ENCODE measurements at places on chromosomes 2 and 18. TPM values are rescaled to one million over a fixed set of nuclear protein-coding genes. Genes with fewer than 3 reads are reported as not detected.

DNA sequence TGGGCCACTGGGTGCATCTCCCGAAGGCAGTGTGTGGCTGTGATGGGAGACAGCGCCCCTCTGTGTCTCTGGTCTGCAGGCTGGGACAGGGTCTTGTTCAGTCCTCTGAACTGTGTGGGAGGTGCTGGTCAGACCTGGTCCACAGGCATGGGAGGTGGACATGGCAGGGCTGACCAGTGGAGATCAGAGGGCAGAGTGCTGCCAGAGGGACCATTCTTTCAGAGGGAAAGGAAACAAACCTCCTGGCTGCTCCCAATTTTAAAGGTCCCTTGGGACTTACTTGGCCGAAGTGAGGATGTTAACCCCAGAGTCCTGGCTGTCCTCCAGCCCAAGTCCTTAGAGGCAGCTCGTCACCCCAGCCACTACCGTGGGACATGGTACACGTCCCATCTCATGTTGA lies 4.0 kb downstream of the CAPN13 start:
- DNase-seq, result no peak

- DNase-seq, result no peak
These were observed 264.7 kb upstream of the ID2 start for GRCh38 chr2:8416849-8417832.

DNA sequence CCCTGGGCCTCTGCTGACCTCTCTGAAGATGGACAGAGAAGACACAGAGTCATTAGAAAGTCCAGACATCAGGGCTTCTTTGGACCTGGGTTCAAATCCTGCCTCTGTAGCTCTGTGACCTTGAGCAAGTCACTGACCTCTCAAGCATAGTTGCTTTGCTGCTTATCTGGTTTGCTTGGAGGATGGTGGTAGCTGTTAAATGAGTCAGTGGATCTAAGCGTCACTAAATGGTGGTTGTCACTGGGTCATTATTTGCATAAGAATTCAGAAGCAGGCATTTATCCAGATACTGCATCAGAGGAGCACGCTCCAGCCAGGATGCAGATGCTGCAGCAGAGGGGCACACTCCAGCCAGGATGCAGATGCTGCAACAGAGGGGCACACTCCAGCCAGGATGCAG lies 229.2 kb downstream of the GLI2 start:
- DNase-seq, result no peak

DNA sequence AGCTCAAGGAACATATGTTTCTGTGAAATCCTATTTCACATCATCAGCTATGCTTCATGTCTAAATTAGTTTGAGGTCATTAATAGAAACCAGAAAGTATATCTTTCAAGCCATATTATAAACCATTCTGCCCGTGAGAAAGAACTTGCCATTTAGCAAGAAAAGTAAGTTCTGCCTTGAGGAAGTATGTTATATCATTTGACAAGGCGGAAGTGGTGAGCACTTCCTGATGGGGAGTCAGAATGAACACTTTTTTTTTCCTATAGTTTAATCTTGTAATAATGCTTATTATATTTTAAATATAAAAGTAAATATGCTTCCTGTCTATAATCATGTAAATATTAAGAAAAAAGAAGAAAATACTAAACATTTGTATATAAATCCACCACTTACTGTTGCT lies 39.3 kb upstream of the NRXN1 start:
- no peak for DNase-seq

DNA sequence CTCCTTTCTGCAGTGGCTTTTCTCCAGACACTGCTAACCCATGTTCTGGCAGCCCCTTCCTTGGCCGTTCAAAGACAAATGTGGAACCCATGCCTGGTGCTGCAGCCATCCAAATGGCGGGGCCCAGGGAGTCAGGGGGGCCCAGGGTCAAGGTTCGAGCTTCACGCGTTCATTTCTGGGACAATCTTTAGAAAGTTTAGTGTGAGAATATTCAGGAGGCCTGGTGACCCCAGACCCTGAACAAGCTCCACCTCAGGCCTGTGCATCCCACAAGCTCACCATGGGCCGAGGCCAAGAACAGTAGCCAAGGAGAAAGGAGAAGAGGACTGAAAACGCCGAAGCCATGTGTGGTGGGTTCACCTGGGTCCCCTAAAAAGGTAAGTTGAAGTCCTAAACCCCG lies 54.4 kb downstream of the ANKMY1 start:
- DNase-seq, result no peak

DNA sequence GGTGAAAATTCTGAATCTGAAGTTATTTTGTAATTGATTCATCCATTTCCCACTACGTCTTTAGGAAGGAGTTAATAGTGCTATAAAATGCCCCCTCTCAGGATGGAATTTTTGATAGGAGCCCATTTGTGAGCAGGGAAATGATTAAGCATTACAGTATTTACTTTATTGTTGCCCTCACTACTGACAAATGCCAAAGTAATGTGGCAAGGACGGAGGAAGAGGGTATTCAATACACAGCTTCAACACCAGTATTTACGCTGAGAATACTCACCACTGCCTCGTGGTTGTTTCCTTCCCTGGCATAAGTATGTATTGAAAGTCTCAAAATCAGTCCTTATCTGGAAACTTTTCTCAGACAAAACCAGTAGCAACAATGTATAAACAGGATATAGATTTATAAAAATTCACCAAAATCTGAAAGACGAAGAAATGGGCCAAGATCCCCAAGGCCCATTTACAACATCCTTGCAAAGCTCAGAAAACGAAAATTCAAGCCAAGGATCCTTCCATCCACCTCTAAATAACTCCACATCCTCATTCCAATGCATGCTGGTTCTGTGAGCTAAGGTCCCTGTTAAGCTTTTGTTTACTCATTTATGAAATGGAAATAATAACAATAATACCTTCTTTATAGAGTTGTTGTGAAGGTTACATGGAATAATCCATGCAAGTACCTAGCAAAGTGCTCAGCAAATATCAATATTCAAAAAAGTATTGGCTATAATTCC lies 29.3 kb downstream of the FEZ2 start:
- DNase-seq, result no peak

GRCh38 chr2:136051725-136052048 lies 66.3 kb upstream of the DARS1 start:
- DNase-seq, result no peak

GRCh38 chr2:126645211-126645618 lies 10.7 kb upstream of the GYPC start:
- DNase-seq, result no peak

GRCh38 chr18:78768656-78769501 lies 210.7 kb upstream of the SALL3 start:
- no peak for DNase-seq

DNA sequence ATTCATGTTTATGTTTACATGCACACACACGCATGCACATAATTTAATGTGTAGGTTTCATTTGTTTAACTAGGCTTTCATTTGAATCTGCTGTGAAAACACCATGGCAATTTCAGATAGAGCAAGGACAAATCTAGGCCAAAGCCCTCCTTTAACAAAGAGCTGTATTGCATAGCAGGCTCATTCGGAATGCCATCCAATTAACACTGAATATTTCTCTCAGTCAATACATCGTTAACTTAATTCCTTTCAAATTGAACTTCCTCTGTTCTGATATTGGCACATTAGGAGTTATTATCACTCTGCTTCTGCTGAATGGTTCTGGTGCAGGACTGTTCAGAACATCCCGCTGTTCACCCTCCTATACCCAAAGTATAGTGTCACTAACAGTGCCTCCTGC lies 435.1 kb upstream of the CDH20 start:
- no peak for DNase-seq

DNA sequence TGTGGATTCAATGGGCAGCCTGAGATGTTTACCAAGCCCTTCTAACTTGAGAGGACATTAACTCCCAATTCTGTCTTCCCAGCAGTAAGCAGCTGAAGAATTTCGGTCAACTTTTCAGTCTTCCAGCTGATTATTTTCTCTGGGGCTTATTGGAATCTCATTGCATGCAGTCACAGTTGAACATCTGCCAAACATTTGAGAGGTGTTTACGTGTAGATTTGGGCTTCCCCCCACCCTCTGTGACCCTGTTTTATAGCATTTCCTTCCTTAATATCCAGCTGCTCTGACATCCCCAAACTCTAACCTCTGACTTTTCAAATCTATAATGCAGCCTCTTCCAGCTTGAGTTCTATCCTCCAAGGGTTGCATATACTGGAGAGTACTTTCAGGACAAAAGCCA lies 16.5 kb upstream of the VIT start:
- no peak for DNase-seq

GRCh38 chr2:206245265-206245672 lies 29.2 kb upstream of the ZDBF2 start:
- DNase-seq, result no peak

DNA sequence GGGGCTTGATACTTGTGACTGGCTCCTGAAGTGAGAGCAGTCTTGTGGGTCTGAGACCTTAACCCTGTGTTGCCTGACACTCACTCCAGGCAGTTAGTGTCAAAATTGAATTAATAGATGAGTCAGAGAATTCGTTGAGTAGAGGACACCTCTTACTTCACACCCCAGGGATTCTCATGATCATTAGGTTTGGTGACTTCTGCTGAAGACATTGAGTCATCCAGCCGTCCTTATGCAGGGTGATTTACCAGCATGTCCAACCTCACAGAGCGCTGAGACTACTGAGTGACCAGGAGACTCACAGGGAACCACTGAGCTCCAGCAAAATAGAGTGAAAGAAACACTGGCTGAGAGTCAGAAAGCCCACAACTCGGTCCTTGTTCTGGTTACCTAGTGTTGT lies 36.0 kb upstream of the EVA1A start:
- DNase-seq, result no peak

- no peak for DNase-seq
These were observed 57.4 kb upstream of the LDAH start for GRCh38 chr2:20880221-20880771.

GRCh38 chr2:212609479-212609878 lies 70.9 kb upstream of the ERBB4 start:
- DNase-seq, result no peak

DNA sequence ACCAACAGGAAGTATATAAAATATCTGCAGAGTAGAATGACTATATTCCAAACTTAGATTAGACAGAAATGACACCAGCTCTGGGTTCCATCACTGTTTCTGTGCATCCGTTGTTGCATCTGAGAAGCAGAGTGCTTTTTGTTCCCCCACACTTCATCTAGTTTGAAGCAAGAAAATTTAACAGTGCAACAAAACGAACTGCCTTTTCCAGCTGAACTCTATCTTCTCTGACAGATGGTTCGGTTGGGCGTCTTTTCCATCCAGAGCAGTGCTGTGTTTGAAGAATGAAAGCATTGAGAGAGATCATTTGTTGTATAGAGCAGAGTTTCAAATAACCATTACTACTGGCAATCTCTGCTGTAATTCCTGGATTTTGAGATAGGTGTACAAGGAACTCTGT lies 757.5 kb downstream of the DPP10 start:
- no peak for DNase-seq

DNA sequence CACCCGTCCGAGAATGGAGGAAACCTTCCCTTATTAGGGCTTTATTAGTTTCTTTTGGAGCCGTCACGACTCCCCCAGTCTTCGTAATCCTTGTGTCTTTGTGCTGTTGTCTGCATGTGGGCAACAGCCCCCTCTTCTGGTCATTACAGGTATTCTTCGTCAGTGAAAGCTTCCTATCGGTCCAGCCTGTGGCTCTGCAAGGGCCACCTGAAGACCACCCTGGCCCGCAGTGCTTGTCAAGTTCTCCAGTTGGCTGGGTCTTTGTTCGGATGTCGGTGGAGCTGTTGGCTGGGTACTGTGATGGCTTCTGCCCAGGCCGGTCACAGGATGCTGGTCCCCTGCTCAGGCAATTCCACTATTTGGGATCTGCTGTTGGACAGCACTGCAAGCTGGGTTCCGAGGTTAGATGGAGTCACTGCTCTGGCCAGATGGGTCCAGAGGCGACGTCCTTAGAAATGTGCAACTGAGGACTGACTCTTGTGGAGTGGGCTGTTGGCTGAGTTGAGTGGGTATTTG lies 19.2 kb downstream of the E2F6 start:
- no peak for DNase-seq

GRCh38 chr2:100522430-100522829 lies 40.4 kb upstream of the PDCL3 start:
- DNase-seq, result no peak

DNA sequence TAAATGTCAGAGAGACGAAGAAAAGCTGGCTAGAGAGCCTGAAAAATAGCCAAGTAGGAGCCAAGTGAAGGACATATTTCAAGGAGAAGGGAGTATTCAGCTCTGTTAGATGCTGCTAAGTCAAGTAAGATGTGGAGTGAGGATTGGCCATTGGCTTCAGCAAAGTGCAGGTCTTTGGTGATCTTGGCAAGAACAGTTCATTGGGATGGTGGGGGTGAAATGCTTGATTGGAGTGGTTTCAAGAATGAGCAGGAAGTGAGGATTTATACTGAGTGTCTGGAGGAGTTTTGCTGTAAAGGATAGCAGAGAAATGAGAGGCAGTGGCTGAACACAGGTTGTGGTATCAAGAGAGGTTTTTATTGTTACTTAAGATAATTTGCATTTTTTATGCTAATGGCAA lies 139.7 kb downstream of the PRPF40A start:
- DNase-seq, result no peak

GRCh38 chr2:213834331-213834730 lies 550.1 kb downstream of the SPAG16 start:
- DNase-seq, result no peak

GRCh38 chr2:224927646-224928173 lies 114.6 kb downstream of the DOCK10 start:
- DNase-seq, result no peak

GRCh38 chr2:133333181-133333580 lies 235.1 kb downstream of the NCKAP5 start:
- no peak for DNase-seq

IL36RN gene
- polyA plus RNA-seq, result not detected

ERFE gene
- polyA plus RNA-seq, result 0.36 TPM

GRP gene
- not detected for polyA plus RNA-seq

ABCG5 gene
- polyA plus RNA-seq, result not detected

SLC20A1 gene
- polyA plus RNA-seq, result 7.6 TPM

POTEC gene
- not detected for polyA plus RNA-seq

SERPINB7 gene
- not detected for polyA plus RNA-seq

GPR55 gene
- polyA plus RNA-seq, result 0.03 TPM

Data from heart left ventricle (tissue), 16 donors.